Esophagus squamous epithelium (tissue), 5 donors: ENCODE measurements at places on chromosomes 12 and 14.

DNA sequence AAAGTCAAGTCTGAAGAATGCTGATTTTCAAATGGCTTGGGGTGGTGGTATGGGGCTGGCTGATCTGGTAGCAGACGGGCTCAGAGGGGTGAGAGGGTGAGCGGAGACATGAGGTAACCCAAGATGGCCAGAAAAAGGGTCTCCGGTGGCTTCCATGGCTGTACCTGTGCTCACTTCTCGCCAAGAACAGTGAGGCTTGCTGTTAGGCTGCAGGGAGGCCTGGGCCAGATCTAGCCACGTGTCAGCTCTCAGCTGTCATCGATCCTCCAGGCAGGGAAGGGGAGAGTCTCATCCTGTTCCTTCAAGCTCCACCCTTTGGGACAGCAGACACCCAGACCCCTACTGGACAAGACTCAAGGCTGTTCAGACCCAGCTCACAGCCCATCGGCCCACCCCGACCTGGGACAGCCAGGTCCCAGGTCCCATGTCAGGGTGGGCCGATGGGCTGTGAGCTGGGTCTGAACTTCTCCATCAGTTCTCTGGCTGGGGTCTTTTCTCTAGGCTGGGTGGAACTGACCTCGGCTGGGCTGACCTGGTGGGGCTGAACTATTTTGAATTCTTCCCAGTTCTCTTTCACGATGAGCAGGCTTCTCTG, 9.0 kb downstream of the LRTM2 start:
- no peak for DNase-seq

DNA sequence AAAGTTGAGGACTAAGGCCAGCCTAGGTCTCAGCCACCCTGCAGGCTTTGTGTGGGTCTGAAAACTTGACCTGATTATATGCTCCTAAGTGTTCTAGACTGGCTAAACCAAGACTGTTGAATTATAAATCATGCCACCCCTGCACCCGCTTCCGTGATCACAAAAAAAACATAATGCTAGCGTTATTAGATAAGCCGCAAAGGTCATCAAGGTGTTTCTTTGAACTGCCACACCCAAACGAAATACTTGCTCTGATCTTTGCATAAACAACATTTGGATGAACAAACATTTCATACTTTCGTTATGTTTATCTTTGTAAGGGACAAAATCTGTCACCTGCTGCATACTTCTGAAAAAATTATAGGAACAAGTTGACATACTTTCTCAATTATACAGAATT, 2.5 kb downstream of the SMCO2 start:
- DNase-seq: no peak

GRCh38 chr12:77308056-77308455, 242.7 kb upstream of the E2F7 start:
- DNase-seq: no peak

DNA sequence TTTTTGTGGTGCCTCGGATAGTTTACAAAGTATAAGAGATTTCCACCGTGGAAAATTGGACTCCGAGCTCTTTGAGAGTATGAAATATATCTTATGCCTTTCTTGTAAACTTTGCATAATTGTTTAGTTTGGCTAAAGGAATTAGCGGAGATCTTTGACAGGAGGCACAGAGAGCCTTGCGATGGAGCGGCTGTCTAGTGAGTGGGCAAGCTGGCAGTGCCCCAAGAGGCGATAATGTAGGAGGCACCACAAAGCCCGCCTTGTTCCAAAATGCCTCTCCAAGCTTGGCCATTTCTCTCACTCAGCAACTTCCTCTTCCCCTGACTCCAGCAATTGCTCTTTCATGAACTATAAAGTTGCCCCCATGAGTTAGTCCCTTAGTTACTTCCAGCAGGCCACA, 270.1 kb upstream of the PRICKLE1 start:
- no peak for DNase-seq

DNA sequence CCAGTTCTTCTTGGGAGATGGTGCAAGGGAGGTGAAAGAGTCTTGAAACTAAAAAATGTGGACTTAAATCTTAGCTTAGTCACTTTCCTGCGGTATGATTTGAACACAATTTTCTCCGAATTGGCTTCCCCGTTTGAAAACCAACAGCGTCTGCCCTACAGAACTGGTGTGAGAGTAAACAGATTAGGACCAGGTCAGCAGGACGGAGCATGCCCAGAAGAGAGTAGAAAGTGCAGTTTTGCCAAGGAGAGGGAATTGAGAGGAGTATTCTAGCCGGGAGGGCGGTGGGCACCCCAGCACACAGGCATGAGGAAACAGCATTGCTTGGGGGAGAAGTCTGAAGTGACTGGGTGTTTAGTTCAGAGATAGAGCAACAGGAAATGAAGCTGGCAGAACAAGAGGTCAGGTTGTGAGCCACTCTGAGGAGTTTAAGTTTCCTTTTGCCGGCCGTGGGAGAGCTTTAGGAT, 927.1 kb downstream of the VRK1 start:
- no peak for DNase-seq

- no peak for DNase-seq
These were observed 378.8 kb downstream of the ALG10 start for GRCh38 chr12:34400986-34401658.

GRCh38 chr14:68113343-68113930, 293.9 kb downstream of the RAD51B start:
- DNase-seq: no peak

GRCh38 chr14:28307506-28307905, 459.1 kb upstream of the FOXG1 start:
- DNase-seq: no peak

DNA sequence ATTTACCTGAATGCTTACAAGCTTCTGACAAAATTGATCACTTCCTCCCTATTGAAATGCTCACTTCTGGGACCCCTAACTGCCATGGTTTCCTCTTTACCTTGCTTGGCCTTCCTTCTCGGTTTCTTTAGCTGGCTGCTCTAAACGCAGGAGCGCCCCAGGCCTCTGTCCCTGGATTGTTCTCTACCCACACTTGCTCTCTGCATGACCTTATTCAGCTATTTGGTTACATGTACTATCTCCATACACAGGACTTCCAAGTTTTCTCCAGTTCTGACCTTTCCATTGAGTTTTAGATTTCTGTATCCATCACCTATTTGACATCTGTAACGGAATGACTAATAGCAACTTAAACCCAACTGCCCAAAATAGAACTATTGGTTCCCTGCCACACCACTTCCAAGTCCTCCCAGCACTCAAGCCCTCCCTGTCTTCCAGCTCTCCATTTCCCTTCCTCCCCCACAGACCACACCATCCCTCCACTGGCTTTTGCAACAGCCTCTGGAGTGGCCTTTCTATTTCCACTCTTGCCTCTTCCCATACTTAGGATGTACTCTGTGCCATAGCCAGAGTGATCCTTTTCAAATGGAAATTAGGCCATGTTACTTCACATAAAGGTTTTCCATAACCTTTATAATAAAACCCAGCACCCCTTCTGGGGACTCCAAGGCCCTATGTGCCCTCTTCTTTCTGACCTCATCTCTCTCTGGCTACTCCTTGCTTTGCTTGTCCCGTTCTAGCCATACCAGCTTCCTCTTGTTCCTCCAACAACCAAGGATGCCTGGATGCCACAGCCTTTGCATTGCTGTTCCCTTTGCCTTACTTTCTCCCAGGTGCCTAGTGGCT, 202.2 kb downstream of the AEBP2 start:
- DNase-seq: no peak

GRCh38 chr12:99800605-99801004, 153.1 kb downstream of the GARIN6 start:
- DNase-seq: no peak

DNA sequence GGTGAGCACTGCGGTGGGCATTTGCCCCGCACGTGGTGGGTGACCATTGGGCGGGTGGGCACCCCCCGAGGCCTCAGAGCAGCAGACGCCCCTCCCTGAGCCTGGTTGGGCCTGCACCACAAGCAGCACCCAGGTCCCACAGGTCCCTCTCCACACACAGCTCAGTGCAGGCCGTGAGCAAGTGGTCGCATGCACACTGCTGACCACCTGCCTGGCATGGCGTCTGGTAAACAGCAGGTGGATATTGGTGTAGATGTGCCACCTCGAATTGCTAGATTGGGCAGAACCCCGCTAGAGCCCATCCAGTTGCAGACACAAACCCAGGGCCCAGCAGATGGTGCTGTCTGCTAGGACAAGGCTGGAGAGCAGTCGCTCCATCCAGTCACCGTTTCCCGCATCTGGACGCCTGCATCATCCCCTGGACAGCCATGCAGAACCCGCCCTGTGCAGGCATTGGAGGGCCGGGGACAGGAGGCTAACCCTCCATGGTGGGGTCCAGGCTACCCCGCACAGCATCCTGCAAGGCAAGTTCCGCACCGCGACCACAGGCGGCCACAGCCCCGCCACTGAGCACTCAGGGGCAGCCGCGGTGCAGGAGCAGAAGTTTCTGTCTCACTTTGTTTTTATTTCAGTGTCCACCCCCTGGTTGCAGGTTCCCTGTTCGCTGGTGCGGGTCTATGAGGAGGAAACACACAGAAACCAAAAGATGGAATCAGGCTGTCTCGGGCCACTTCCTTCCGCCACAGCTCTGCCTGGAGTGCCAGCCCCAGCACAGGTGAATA, 45.6 kb upstream of the RIMBP2 start:
- no peak for DNase-seq

DNA sequence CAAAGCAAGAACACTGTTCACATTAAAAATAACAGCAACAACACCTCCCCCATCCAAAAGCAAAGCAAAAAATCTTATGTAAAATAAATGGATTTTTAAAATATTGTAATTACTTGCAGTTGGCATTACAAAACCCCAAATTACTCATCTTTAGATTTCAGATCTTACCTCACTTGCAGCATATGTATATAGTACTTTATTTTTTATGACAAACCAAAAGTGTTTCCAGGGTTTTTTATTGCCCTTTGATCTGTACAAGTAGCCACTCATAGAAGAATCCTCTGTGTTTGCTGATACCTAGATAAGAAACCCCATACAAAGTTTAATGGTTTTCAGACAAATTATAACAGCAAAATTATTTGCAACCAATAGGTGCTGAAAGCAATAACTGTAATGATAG, 12.2 kb upstream of the NR2C1 start:
- no peak for DNase-seq

DNA sequence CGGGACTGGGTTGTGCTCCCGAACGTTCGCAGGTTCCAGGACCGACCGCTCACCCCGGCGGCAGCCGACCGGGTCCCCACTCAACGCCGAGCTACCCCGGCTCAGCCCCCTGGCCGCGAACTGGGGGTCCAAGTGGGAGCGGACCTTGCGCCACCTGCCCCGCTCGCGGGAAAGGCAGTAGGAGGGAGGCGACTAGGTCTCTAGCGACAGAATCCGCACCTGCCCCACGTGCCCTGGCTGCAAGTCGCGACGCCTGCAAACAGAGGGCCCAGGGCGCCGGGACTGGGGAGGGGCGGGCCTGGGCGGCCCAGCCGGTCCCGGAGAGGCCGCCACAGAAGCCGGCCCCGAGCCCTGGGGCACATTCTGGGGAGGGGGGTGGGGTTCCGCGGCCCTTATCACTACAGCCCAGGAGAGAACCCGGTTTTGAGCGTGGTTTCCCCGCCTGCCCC, 239.2 kb upstream of the CPNE8 start:
- no peak for DNase-seq

- DNase-seq: no peak
These were observed 7.1 kb downstream of the LTBP2 start for GRCh38 chr14:74604911-74605310.

- DNase-seq: no peak
These were observed 64.8 kb upstream of the MAX start for GRCh38 chr14:65167072-65167645.

- no peak for DNase-seq
These were observed 30.9 kb downstream of the ERGIC2 start for GRCh38 chr12:29350080-29350479.

DNA sequence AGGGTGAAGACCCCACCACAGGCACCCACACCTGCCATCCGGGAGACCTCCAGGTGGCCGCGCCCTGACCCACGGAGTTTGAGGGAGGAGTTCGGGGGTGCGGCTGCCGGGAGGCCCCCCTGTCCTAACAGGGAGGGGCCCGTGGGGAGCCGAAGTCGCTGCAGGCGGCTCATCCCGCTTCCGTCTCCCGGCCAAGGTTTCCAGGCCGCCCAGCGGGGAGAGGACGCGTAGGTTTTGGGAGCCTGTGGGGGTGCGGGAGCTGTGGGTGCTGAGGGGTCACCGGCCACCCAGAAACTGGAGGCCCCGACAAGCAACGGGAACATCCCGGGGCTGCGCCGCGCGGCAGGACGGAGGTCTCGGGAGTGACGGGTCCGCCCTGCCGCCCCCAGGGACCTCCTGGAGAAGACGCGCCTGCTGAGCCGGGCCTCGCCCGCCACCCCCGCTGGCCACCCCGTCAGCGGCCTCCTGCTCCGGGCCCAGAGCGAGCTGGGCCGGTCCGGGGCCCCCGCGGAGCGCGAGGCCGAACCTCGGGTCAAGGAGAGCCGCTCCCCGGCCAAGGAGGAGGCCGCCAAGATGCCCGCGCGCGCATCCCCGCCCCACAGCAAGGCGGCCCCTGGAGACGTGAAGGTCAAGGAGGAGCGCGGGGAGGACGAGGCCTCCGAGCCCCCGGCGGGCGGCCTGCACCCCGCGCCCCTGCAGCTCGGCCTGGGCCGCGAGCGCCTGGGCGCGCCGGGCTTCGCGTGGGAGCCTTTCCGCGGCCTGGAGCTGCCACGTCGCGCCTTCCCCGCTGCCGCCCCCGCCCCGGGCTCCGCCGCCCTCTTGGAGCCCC, 27.6 kb downstream of the LRCOL1 start:
- no peak for DNase-seq

DNA sequence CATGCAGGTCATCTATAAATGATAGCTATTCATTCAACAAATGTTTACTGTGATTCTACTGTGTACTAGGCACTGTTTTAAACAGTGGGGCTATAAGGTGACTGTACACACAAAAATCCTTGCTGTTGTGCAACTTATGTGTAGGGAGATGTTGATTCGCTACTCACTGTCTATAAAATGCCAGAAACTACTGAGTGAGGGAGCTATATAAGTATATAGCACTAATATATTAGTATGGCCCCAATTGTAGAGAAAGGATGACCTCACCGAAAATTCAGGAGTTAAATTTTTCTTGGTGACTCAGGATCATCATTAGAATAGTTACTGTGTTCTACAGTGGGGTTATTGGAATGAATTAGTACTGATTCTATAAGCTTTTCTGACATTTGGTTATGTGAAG, 117.4 kb downstream of the TGFB3 start:
- no peak for DNase-seq

DNA sequence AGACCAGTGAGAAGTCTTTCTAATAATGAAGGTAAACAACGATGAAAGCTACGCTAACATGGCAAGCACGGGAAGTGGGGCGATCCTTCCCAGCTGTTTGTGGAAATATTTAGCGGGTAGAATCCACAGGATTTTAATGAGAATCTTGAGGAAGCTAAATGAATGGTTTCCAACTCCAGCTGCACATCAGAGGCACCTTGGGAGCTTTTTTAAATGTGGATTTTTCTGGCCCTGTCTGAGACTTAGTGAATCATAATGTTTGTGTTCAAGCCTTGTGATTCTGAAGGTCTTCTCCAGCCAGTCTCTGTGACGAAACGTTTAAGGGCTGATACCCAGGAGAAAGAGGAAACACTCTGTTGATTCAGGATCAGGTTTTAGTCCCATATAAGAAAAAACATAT, 169.8 kb downstream of the CAPZA3 start:
- DNase-seq: no peak
